NCI-H187 (cell line): ENCODE measurements at places on chromosomes 13 and 19.
A peak's percentile ranks its signal among the peaks of the same experiment; 100 is the strongest.

- no peak for DNase-seq
Observed at GRCh38 chr13:47019977-47020376, 123.1 kb upstream of the HTR2A start.

- DNase-seq: no peak
Observed at GRCh38 chr13:41398494-41399170, 58.7 kb upstream of the RGCC start.

DNA sequence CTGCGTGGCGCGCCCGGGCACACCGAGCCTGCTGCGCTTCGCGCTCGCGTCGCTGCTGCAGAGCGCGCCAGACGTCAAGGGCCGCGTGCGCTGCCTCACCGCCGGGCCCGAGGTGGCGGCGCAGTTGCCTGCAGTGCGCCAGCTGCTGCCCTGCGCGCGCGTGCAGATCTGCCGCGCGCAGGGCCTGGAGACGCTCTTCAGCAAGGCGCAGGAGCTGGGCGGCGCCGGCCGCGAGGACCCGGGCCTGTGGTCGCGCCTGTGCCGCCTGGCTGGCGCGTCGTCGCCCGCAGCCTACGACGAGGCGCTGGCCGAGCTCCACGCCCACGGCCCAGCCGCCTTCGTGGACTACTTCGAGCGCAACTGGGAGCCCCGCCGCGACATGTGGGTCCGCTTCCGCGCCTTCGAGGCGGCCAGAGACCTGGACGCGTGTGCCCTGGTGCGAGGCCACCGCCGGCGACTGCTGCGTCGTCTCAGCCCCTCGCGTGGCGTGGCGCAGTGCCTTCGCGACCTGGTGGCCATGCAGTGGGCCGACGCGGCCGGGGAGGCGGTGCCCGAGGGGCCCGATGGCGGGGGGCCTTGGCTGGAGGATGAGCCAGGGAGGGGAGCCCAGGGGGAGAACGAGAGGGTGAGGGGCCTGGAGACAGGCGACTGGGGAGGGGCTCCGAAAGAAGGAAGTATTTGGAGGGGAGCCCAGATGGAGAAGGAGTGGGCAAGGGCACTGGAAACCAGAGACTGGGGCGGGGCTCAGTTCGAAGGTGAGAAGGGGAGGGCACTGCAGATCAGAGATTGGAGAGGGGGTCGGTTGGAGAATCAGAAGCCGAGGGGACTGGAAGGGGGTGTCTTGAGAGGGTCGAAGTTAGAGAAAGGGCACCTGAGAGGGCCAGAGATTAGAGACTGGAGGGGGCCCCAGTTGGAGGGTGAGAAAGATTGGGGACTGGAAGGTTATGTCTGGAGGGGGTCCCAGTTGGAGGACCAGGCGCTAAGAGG, 24.7 kb downstream of the ZSWIM9 start:
- DNase-seq: no peak

DNA sequence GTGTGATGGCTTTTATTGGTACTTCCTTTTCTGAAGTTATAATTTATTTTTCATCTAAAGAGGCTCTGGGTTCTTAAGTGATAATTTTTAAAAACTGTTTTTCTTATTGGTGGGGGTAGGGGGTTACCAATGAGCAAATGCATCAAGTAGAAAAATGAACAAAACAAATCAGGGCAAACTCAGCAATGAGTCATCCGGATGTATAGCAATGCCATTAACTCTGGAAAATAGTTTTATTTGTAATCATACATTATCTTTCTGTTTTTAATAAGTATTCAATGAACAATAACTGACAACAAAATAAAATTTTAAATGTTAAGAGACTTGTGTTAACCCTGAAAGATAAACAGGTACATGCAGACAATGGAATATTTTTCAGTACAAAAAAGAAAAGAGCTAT, 67.6 kb downstream of the UFM1 start:
- DNase-seq: no peak

- DNase-seq: no peak
Observed at GRCh38 chr13:112905619-112905989, 63.4 kb upstream of the MCF2L start.

DNA sequence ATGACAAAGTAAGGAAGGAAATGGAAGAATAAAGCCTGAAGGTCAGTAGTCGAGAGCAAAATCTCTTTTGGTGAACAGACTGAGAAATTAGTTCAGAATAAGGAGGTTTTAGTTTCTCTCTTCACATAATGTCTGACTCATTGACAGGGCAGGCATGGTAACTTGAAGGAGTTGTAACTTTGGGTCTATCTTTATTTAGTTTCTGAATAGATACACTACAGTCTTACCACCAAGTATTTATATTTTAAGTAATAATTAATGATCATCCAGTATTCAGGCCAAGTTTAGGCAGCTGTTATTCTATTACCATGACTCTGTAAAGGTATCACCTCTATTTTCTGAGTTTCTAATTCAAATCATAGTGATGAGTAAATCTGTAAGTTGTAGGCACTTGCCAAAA, 219.9 kb downstream of the SPRY2 start:
- no peak for DNase-seq

DNA sequence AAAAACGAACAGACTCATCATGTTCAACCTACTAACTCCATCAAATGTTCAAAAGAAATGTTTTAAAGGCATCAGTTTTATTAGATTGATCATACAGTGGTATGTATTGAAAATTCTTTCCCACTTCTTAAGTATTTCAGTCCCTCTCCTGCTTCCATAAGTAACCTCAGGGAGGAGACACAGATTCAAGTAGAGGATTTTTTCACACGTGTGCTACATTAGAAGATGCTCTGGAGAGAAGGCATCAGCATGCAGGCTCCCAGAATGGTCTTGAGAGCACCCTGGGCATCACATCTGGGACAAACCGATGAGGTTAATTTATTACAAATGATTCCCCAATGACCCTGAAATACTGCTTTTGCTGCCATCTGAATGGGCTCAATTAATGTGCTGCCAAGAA, 3.6 kb downstream of the GPR12 start:
- no peak for DNase-seq

GRCh38 chr19:18477042-18477779, 39.3 kb upstream of the ISYNA1 start:
- no peak for DNase-seq

GRCh38 chr13:52377898-52378297, 28.1 kb downstream of the THSD1 start:
- DNase-seq: no peak

DNA sequence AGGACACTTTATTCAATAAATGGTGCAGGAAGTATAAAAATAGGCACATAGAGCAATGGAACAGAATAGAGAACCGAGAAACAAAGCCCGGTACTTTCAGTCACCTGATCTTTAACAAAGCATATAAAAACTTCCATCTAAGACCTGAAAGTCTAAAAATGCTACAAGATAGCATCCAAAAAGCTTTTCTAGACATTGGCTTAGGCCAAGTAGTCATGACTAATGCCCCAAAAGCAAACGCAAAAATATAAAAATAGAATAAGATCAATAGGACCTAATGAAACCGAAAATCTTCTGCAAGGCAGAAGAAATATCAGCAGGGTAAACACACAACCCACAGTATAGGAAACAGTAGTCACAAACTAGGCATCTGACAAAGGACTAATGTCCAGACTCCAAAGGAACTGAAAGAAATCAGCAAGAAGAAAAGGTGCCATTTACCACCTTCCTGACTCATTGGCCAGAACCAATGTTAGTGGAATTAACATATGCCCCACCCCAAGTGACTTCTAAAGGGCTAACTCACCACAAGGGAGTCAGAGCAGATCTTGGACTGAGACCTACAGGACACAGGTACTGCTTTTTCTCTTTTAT, 40.8 kb upstream of the CEACAM21 start:
- no peak for DNase-seq

DNA sequence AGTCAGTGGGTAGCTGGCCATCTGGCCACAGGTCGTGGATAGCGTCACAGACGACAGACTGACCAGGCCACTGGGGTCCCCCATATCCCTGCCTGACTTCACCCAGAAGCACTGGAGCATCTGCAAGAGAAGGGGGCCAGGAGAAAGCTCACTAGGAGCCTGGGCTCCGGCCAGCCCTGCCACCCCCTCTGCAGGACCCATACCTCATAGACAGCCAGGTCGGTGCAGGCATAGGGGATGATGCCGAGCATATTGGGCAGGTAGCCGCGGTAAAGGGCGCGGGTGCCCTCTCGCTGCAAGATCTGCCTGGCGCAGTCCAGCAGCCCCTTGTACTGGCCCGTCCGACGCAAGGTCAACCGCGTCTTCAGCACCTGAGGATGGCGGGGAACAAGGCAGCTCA, 2.5 kb upstream of the KHSRP start:
- no peak for DNase-seq

DNA sequence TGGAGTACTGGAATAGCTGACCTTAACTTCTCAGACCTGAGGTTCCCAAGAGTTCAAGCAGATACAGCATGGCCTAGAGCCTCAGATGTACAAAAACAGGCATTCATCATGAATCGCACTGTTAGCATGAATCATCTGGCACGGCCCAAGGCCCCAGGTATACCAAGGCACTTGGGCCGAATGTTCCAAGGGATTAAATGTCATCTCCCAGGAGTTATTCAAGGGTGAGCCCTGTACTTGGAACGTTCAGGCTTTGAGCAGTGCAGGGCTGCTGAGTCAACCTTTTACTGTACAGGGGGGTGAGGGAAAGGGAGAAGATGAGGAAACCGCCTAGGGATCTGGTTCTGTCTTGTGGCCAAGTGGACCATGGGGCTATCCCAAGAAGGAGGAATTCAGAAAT, 6.3 kb downstream of the KLK3 start:
- no peak for DNase-seq

DNA sequence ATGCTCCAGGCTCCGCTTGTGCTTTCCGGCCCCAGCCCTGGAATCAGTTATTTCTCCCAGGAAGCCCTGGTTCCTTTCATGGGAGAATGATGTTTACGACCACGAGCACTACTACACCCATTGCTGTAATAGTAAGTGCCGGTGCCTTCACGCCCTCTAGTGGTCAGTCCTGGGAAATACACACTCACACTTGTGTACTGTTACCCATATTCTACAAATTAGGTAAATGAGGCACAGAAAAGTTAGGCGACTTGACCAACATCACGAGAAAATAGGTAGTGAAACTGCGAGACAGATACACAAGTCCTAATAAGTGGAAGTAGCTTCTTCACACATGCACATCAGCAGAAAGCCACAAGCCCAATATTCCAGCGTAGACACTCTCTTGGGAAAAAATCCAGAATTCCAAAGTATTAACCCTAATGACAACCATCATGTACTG, 21.7 kb downstream of the CEACAM21 start:
- peak; percentile 28 for DNase-seq

DNA sequence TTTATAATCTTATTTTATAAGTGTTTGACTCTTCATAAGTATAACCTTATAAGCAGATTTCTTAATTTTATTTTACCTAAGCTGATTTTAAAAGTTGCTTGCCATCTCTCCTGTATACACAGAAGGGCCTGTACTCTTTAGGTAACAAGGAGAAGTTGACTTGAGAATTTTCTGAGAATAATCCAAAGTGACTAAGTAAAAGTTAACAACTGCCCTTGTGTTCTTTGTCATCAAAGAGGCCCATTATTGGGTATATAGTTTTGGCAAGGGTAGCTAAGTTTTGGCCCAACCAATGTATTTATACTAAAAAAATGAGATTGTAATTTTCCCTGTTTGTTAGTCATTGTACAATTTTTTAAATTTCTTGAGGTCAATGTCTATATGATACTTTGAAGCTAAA, 3.2 kb downstream of the LCP1 start:
- DNase-seq: no peak

- DNase-seq: no peak
Observed at GRCh38 chr19:7901337-7901736, 2.3 kb upstream of the MAP2K7 start.

- peak; percentile 83 for DNase-seq
Observed at GRCh38 chr13:99969919-99970650, 1.5 kb downstream of the ZIC5 start.

DNA sequence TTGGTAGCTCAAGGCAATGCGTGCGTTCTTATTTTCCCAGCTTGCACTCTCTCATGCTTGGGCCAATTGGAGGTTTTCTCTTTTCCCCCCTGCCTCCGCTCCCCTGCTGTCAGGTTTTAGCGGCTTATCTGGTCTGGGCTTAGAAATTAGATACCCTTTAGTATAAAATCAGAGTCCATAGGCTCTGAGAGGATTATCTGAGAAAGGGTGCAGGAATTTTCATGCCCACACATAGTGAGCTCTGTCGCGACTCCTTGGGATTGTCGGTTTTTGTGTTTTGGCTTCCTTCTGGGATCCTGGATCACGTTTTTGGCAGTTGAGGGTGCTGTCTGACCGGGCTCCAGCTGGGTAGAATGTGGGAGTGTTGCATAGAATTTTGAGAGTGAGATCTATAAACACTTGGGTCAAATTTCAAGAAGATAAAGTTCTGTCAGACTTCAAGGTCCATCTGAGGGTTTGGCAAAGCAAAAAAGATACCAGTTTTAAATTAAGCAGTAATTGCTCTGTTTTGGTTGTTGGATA, 12.4 kb downstream of the CHAF1A start:
- DNase-seq: no peak

- no peak for DNase-seq
Observed at GRCh38 chr19:33090179-33090578, 9.2 kb downstream of the GPATCH1 start.

- no peak for DNase-seq
Observed at GRCh38 chr19:44649578-44650145, 6.0 kb downstream of the PVR start.

DNA sequence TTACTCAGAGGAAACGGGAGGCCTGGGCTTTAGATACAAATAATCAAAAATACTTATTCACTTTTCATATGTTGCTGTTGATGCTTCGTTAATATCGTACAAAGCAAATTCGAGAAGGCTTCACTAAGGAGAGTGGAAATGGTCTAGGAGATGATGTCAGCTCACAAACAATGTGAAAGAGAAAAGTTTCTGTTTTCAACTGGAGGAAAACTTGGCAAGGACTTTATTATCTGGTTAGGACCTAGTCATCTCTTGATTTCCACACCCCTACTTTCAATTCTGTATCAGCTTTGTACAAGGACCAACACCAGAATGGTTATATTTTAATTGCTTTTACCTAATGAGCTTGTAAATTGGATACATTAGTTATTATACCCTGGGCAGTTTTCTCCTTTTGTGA, 88.0 kb downstream of the SLC10A2 start:
- no peak for DNase-seq

GRCh38 chr13:26502826-26503225, 54.7 kb upstream of the WASF3 start:
- DNase-seq: no peak

GRCh38 chr19:54708781-54709180, 15.5 kb upstream of the KIR3DL3 start:
- DNase-seq: no peak

GRCh38 chr13:90068658-90069057, 1278.8 kb upstream of the MIR17HG start:
- no peak for DNase-seq

DNA sequence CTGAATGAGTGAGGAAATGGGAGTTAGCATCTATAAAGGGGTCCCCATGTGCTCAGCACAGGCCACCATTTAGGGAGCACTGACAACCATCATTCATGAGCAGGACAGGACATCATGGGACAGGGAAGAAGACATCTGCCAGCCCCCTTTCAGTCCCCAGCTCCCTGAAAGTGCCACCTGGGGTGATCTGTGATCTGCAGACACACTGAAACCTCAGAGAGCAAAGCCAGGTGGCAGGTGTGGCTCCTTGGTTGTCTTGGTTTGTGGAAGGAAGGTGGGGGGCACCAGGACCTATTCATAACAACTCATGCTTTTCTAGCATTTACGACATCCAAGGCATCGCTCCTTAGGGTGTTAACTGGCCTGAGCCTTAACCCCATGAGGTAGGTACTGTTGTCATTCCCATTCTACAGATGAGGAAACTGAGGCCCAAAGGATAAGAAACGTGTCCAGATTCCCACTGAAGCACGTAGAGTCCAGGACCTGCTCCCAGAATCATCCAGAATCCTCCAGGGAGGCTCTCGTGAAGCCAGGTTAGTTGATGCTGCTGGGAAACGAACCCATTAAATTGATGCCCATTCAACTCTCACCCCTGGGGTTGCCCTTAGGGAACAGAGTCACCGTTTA, 5.8 kb downstream of the KDELR1 start:
- no peak for DNase-seq
